Smooth muscle cell of trachea (primary cell): ENCODE measurements at places on chromosomes 1 and 21. TPM values are rescaled to one million over a fixed set of nuclear protein-coding genes. Genes with fewer than 3 reads are reported as not detected.

FMO5 gene
- total RNA-seq = 1.3 and 2.2 TPM in 2 replicates

KRTAP10-1 gene
- total RNA-seq = not detected in 2 replicates

RHBDL2 gene
- 0.73 and 0.83 TPM in 2 replicates for total RNA-seq

OR2T29 gene
- total RNA-seq = not detected in 2 replicates

S1PR1 gene
- total RNA-seq = 20.8 and 22.0 TPM in 2 replicates

LCE3A gene
- total RNA-seq = not detected in 2 replicates

GJB5 gene
- 0.15 TPM in 1 of 2 replicates, not detected in the other for total RNA-seq

TNFRSF14 gene
- total RNA-seq = 22.8 and 61.9 TPM in 2 replicates

CRB1 gene
- total RNA-seq = 0.15 and 0.33 TPM in 2 replicates

RHEX gene
- total RNA-seq = not detected in 2 replicates

ZBTB21 gene
- total RNA-seq = 6.9 and 7.0 TPM in 2 replicates

UTS2 gene
- total RNA-seq = not detected in 2 replicates

NID1 gene
- 48.3 and 54.7 TPM in 2 replicates for total RNA-seq

PLOD1 gene
- total RNA-seq = 321 and 472 TPM in 2 replicates

EXO1 gene
- total RNA-seq = 2.0 and 14.7 TPM in 2 replicates

CD52 gene
- not detected in 2 replicates for total RNA-seq

PODN gene
- total RNA-seq = 34.8 and 87.5 TPM in 2 replicates

MYOG gene
- not detected in 2 replicates for total RNA-seq

DLGAP3 gene
- 0.17 TPM in 1 of 2 replicates, not detected in the other for total RNA-seq
